ENCODE measurements at places on chromosomes 6 and 20. TPM values are rescaled to one million over a fixed set of nuclear protein-coding genes. Genes with fewer than 3 reads are reported as not detected.

DNA sequence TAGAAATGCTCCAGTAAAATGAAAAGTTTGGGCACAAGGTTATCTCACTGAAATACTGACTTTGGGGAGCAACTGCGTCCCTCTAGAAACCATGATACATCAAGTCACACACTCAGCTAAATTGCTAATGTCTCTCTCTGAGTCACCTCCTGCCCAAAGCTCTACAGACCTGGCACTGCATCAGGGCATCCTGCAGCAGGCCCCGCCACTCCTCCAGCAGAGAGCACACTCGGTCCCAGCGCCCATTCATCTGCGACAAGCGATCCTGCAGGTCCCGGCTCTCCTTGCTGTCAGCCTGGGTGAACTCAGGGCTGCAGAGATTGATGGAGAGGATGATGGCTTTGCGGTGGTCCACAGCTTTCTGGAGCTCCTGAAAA, 329.0 kb downstream of the ESR1 start:
- no peaks in the 10 kb centered on the region for H3K4me1 ChIP-seq
- H3K27ac ChIP-seq, result no peak overlapping the region
- H3K4me3 ChIP-seq, result no peak overlapping the region
- DNase-seq, result no peak

DNA sequence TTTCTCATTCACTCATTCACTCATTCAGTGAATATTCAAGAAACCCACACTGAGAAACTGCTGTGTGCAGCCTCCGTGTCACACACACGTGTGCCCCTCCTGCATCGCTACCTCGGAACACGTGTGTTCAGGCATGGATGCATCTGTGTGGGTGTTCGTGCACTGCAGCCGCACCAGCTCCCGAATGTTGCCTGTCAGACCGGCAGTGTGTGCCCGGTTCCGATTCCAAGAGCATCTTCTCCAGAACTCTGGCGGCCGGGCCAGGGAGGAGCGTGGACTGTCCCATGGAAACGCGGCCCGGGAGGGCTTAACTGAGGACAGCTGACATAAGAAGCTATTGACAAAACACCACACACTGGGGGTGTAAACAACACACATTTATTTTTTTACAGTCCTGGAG, 216.0 kb downstream of the DLL1 start:
- no peak overlapping the region for H3K4me3 ChIP-seq
- no peaks in the 10 kb centered on the region for H3K27me3 ChIP-seq
- H3K4me1 ChIP-seq, result no peaks in the 10 kb centered on the region
- no peak overlapping the region for H3K27ac ChIP-seq
- DNase-seq, result no peak
- no peaks in the 10 kb centered on the region for H3K36me3 ChIP-seq

DNA sequence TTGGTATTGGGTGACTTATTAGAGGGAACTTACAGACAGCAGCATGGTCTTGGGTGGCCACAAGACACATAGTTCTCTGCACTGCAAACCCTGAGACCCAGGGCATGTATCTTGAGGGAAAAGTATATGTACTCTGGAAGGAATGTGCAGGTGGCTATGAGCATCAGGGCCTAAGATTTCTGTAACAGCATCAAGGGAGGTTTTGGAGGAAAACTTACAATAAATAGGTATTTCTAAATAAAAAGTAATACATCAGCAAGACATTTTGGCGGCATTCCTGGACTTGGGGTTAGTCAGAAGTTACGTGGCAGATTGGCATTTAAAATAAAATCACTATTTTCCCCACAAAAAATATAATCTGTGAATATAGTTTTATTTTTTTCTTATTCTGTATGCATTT, 8.0 kb upstream of the STX7 start:
- H3K27me3 ChIP-seq, result no peaks in the 10 kb centered on the region
- H3K27ac ChIP-seq, result no peak overlapping the region
- no peak overlapping the region for H3K4me3 ChIP-seq
- no peak for DNase-seq
- H3K36me3 ChIP-seq, result no peaks in the 10 kb centered on the region

Gene VSTM2L
- total RNA-seq, result 7.5 TPM

- DNase-seq, result no peak
- no peak overlapping the region for H3K27ac ChIP-seq
- no peaks in the 10 kb centered on the region for H3K27me3 ChIP-seq
- peaks cover 6% of the 10 kb centered on the region for H3K4me1 ChIP-seq
- H3K4me3 ChIP-seq, result no peak overlapping the region
- no peaks in the 10 kb centered on the region for H3K36me3 ChIP-seq
Measured at GRCh38 chr6:37057128-37057471, 51.6 kb downstream of the FGD2 start.

Gene VNN1
- total RNA-seq, result 2.7 TPM

DNA sequence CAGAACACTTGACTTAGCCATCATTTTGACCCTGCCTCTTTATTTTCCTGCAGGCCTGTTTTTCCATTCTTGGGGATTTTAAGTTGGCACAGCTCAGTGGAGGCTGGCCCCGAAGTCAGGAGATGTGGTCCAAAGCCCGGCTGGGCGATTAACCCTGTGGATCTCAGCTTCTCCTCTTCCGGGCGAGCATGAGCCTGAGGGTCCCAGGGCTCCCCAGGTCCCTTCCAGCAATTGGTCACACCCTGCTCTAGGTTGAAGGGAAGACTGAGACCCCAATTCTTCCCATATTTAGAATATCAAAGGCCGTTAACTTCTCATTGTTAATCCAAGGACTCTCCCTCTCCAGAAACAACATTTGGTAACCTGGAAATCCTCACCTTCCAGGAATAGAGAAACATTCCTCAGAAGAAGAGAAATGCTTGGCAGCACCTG, 2.3 kb downstream of the THBS2 start:
- no peaks in the 10 kb centered on the region for H3K27me3 ChIP-seq
- DNase-seq, result no peak
- H3K4me3 ChIP-seq, result peak overlapping the region; percentile 54

- DNase-seq, result no peak
- no peaks in the 10 kb centered on the region for H3K36me3 ChIP-seq
- no peak overlapping the region for H3K27ac ChIP-seq
- no peaks in the 10 kb centered on the region for H3K27me3 ChIP-seq
- H3K4me1 ChIP-seq, result no peaks in the 10 kb centered on the region
Measured at GRCh38 chr20:46938434-46938833, 43.8 kb downstream of the EYA2 start.

Gene TFAP2D
- not detected for total RNA-seq

GRCh38 chr6:169240125-169240524, 13.5 kb downstream of the THBS2 start:
- no peak for DNase-seq
- no peaks in the 10 kb centered on the region for H3K36me3 ChIP-seq
- H3K4me3 ChIP-seq, result no peak overlapping the region

- H3K27ac ChIP-seq, result no peak overlapping the region
- no peak overlapping the region for H3K4me3 ChIP-seq
- DNase-seq, result no peak
- no peaks in the 10 kb centered on the region for H3K27me3 ChIP-seq
- H3K4me1 ChIP-seq, result peaks cover 63% of the 10 kb centered on the region
- H3K36me3 ChIP-seq, result no peaks in the 10 kb centered on the region
Measured at GRCh38 chr6:3337521-3338350, 79.0 kb downstream of the PSMG4 start.

Data from esophagus muscularis mucosa (tissue), 4 donors.